ENCODE measurements at places on chromosomes 6 and 20. TPM values are rescaled to one million over a fixed set of nuclear protein-coding genes. Genes with fewer than 3 reads are reported as not detected.

DNA sequence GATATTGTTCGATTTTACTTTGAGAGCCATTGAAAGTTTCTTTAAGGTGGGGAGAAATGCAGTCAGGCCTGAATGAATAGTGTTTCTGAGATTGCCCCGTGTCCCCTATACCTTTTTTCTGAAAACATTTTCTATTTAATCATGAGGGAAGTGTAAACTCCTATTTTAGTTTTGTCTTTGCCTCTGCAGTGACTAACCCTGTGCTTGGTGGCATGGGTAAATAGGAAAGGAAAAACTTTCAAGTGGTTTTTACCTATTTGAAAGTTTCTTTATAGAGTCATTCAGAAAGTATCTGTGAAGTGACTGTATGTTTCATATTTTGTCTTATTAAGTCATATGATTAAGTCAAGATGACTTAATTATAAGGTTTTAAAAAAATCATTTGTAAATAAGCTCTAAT is 14.5 kb downstream of the SNRNP48 start:
- DNase-seq = no peak

DNA sequence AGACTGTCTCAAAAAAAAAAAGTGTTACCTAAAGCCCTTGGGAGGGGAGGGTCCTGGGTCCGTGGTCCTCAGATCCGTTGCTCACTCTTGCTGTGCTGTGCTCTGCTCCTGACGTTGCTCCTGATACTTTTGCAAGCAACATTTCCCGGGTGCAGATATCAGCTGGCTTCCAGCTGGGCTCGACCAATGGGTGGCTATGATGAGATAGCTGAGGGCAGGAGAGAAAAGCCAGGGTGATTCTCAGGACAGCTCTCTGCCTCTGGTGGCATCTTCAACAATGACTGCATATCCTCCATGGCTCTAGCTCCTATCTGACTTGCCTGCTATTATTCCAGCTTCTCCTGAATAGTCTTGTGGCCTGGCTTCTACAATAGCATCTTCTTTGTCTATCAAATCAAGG is 134.5 kb downstream of the RPS12 start:
- DNase-seq = no peak

GRCh38 chr20:53805895-53806384 is 212.3 kb upstream of the ZNF217 start:
- peak; percentile 80 for DNase-seq

- DNase-seq = no peak
These were observed 8.4 kb downstream of the ARFGAP1 start for GRCh38 chr20:63280929-63281545.

DNA sequence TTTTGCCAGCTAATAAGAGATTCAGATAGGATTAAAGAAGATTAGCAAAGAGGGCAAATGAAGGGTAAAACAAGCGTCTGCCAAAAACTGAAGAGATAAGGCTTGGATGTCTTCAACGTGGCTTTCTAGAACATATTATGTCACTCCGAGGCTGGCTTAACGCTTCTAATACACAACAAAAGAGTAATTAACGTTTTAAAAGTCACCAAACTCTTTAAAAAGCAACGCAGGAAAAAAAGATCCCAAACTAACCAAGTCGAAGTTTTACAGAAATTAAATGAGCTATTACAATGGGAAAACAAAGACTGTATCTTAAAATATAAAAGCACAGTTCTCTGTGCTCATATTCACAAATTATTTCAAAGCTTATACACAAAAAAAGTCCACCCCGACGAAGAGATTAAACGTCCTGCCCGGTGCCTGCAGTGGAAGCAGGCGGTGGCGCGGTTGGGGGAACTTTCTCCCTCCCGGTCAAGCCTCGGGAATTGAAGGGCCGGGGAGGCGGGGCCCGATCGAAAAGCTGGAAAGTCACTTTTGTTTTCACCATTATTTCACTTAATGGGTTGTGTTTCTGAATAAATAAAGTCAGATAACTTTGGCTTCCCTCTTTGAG is 1.2 kb downstream of the MAK start:
- peak; percentile 42 for DNase-seq

The DDO gene
- total RNA-seq = 1.2 TPM

The CST2 gene
- not detected for total RNA-seq

Data from Daoy (cell line).